Activated T-cell treated with anti-CD3 and anti-CD28 coated beads for 24 hours (primary cell): ENCODE measurements at places on chromosomes 12 and 14.

- no peak for DNase-seq
Observed at GRCh38 chr12:14279845-14280244, 85.6 kb upstream of the ATF7IP start.

DNA sequence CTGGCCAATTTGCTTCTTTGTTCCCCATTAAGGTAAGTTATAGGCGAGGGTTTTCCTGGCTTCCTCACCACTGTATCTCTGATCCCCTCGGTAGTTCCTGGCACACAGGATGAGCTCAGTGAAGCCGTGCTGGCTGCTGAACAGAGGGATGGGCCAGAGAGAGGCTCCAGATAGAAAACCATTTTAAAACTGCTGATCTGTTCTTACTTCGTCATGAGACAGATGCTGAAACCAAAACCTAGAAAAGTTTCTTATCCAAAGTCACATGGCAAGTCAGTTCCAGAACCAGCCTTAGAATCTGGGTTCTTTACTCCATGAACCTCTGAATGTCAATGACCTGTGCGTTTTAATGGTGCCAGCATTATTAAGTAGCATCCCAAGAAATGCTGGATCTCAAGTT is 76.3 kb upstream of the RIN3 start:
- DNase-seq: no peak

GRCh38 chr14:83556746-83557453 is 1973.0 kb upstream of the FLRT2 start:
- no peak for DNase-seq

GRCh38 chr12:132700212-132700822 is 10.3 kb upstream of the PGAM5 start:
- DNase-seq: no peak
